ENCODE measurements at places on chromosomes 1 and 21.

- DNase-seq: no peak
These were observed 5.4 kb downstream of the VTCN1 start for GRCh38 chr1:117205368-117205767.

GRCh38 chr1:193590102-193590501 is 403.7 kb upstream of the B3GALT2 start:
- no peak for DNase-seq

- no peak for DNase-seq
These were observed 17.1 kb downstream of the RGL1 start for GRCh38 chr1:183821889-183822611.

- no peak for DNase-seq
These were observed 281 bp upstream of the BTF3L4 start for GRCh38 chr1:52055866-52056162.

GRCh38 chr1:89897347-89898133 is 76.7 kb downstream of the LRRC8D start:
- DNase-seq: no peak

- no peak for DNase-seq
These were observed 33.7 kb downstream of the GNB1 start for GRCh38 chr1:1857096-1857703.

DNA sequence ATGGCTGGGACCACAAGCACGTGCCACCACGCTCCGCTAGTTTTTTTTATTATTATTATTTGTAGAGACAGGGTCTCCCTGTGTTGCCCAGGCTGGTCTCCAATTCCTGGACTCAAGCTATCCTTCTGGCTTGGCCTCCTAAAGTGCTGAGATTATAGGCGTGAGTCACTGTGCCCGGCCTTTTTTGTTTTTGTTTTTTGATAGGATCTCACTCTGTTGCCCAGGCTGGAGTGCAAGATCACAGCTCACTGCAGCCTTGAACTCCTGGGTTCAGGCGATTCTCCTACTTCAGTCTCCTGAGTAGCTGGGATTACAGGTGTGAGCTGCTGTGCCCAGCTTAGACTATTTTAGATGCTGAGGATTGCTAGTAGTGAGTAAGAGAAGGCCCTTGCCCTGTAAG is 11.8 kb upstream of the RNF11 start:
- DNase-seq: no peak

GRCh38 chr21:45792682-45793383 is 149.3 kb downstream of the PCBP3 start:
- no peak for DNase-seq

- no peak for DNase-seq
These were observed 53.5 kb downstream of the MIGA1 start for GRCh38 chr1:77832901-77833300.

DNA sequence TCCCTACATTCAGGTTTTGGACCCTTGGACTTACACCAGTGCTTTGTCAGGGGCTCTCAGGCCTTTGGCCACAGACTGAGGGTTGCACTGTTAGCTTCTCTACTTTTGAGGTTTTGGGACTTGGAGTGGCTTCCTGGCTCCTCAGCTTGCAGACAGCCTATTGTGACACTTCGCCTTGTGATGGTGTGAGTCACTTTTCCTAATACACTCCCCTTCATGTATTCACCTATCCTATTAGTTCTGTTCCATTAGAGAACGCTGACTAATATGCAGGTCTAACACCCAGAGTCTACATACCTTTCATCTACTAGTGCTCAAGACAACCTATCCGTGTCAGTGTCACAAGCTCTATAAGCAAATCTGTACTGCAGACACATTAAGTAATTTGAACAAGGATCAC is 605.3 kb downstream of the KCNT2 start:
- no peak for DNase-seq

DNA sequence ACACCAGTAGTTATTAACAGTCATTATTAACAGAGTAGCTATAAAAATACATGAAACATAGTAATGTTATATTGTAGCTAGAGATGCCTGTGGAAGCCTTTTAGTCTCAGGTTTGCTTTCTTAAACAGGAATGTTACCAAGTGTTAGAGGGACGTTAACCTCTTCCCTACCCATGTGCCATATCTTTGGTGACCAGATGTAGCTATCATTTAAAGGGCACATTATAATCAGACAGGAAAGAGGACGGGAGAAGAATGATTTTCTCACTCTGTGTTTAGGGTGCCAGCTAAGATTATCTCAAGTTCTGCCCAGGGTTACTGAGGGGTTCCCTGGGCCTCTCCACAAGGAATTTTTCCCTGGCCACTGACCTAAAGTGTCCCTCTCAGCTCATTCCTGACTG is 20.9 kb upstream of the UBL4B start:
- no peak for DNase-seq

GRCh38 chr1:72178266-72178665 is 104.1 kb downstream of the NEGR1 start:
- no peak for DNase-seq

DNA sequence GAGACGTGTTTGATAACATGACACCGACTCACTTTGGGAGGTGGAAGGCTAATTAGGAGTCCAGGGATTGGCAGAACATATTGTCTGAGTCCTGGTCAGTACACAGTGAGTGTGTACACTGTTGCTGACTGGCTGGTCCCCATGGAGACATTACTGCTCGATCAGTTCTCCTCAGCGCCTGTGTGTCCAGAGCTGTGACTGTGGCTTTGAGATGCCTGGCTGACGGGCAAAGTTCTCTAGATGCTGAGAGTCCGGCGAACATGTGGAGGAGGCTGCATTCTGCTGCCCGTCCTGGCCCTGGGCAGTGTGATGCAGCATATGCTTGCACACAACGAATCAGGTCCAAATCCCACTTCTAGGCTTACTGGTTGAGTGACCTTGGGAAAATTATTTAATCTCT is 280.1 kb upstream of the ST6GALNAC5 start:
- no peak for DNase-seq

DNA sequence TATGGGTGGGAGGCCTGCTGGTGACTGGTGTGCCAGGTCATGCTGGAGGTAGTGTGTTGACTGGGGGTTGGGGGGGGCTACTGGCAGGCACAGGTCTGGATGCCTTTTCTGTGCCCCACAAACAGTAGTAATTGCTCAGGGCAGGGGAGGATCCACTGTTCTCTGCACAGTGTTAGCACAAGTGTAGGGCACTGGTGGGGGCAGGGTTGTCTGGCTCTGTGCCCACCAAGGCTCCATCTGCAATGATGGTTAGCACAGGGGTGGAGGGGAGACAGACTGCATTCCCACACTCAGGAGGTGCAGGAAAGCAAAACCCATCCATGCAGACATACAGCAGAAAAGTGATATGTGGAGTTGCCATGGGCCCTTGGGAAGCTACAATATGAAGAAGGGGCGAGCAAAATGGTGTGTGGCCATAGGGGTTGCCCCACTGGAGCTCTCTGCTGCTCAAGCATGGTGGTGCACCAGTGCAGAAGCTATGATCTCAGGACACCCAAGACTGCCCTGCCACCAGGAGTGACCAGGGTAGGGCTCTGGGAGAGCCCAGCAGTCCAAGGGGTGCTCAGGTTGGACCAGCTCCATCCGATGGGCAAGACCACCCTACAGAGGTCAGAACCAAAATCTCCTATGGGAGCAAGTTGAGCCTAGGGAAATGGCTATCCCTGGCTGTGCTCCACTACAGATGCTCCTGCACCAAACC is 122.2 kb upstream of the KCTD3 start:
- DNase-seq: no peak

- no peak for DNase-seq
These were observed 20.4 kb upstream of the RGS16 start for GRCh38 chr1:182624577-182624976.

DNA sequence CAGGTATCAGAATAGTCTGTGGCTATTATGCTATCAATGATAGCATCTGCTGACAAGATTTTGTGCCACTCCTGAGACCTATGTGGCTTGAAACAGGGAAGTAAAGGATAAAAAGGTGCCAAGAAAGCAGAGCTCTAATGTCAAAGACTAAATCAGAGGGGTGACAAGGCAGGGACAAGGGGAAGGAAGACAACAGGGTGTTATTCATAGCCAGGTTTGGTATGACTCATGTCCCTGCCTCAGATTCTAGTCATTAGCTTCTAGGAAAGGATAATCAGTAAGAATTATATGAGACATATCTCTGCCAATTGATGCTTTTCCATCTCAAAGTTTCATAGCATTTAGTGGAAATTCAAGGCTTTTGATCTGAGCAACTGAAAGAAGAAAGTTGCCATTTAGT is 31.8 kb upstream of the PLD5 start:
- no peak for DNase-seq

- DNase-seq: no peak
These were observed 68.0 kb upstream of the ACTL8 start for GRCh38 chr1:17687145-17687544.

- no peak for DNase-seq
These were observed 66.0 kb upstream of the BACH1 start for GRCh38 chr21:29232530-29233255.

- DNase-seq: no peak
These were observed 3.0 kb downstream of the ADAM30 start for GRCh38 chr1:119893238-119893791.

DNA sequence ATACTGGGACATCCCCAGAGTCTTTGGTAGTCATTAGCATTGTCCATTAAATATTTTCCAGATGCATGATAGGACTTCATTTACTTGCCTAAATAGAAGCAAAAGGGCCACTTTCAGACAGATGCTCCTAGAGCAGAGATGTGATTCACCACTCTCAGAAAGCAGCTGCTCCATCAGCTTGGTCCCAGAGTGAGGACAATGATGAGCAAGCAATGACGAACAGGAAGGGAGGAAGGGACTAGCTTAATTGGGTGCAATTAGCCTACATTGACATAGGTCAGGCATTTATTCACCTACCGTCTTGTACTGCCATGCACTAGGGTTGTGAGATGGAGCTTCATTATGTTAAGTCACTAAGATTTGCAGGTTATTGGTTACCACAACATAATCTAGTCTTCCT is 85.1 kb upstream of the PLXNA2 start:
- DNase-seq: no peak

DNA sequence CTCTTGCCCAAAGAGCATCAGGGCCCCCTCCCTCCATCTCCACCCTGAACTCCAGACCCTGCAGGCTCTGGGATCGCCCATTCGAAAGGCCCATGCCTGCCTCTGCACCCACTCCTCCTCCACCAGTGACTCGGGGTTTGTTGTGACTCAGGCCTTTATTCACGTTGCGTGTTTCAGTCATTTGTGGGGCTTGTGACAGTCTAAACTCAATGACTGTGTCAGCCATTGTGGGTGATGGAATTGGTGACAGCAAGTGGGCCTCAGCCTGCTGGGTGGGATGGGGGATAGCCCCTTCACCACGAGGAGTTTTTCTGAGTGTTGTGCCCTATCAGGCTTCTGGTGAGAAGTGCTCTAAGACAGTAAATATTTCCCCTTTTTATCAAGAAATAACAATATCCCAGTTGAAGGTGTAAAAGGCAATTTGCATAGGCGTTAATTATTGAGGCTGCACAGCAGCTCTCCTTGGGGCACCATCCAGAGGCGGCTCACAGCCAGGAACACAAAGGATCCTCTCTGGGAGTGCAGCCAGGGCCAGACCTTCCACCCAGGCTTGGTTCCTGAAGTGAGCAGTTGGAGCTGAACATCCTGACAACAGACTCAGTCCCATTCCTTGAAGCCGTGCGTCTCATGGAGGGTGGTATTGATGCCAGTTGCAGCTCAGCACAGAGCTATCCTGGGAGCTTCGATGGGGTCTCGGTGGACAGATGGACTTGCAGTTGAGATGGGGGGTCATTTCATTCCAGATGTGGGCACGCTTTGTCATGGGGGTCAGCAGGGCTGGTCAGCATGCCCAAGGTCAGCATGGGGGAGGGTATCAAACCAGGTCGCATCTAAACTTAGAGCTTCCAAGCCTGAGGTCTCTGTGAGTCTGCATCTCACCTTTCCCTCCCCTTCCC is 135.6 kb upstream of the CACNA1E start:
- DNase-seq: no peak

- DNase-seq: no peak
These were observed 970 bp downstream of the TNFRSF1B start for GRCh38 chr1:12167493-12168429.

DNA sequence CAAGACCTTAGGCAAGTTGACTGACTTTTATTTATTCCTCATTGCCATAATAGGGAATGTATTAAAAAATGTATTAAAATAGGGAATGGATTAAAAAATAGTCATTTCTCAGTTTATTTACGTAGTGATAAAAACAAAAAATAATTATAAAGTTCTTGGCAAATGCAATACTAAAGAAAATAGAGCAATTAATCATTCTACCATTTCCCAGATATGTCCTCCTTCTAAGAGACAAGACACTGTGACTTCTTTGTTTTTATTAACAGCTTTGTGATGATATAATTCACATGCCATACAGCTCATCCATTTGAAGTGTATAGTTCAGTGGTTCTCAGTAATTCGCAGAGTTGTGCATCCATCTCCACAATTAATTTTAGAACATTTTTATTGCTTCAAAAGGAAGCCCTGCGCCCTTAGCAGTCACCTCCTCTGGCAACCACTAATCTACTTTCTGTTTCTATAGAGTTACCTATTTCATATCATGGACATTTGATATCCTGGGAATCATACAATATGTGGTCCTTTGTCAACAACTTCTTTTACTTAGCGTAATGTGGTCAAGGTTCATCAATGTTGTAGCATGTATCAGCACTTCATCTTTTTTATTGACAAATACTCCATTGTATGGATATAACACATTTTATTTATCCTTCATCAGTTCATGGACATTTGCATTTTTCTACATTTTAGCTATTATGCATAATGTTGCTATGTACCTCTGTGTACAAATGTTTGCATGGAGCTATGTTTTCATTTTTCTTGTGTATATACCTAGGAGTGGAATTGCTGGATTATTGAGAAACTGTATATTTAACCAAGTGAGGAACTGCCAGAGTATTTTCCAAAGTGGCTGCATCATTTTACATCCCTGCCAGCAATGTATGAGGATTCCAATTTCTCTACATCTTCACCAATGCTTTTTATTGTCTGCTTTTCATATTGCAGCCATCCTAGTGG is 5.6 kb downstream of the TBX19 start:
- no peak for DNase-seq

- DNase-seq: no peak
These were observed 27.5 kb downstream of the TFAP2E start for GRCh38 chr1:35600593-35600992.

DNA sequence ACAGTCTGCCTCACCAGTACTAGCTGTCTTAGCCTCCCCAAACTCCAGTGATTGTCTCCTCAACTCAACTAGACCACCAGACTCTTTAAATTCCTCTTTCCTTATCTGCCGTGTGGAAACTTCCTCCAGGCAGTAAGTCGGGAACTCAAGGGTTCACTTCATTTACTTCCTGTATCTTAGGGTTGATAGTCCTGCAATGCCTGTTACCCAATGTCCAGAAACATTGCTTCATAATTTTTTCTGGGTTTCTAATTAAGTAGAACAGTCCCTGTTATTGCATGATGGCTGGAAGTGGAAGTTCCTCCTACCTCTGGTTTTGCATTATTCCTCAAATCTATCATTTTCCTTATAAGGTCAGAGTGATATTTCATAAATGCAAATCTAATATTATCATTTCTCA is 60.8 kb upstream of the RNF11 start:
- DNase-seq: no peak

GRCh38 chr1:1858382-1859086 is 32.4 kb downstream of the GNB1 start:
- DNase-seq: no peak

GRCh38 chr1:155198547-155198906 is 9.2 kb downstream of the THBS3 start:
- no peak for DNase-seq

- DNase-seq: no peak
These were observed 336.3 kb upstream of the NCAM2 start for GRCh38 chr21:20661745-20662422.

Data from GM19239 (cell line).